ENCODE measurements at places on chromosomes 11 and 22. TPM values are rescaled to one million over a fixed set of nuclear protein-coding genes. Genes with fewer than 3 reads are reported as not detected.

The TAF6L gene
- 9.1 TPM for polyA plus RNA-seq

The POLR3H gene
- 22.6 TPM for polyA plus RNA-seq

The NUMA1 gene
- polyA plus RNA-seq, result 19.4 TPM

The BAD gene
- 47.7 TPM for polyA plus RNA-seq

The GALNT18 gene
- polyA plus RNA-seq, result not detected

The NLRP6 gene
- polyA plus RNA-seq, result 2.4 TPM

The TMEM121B gene
- not detected for polyA plus RNA-seq

The CNGA4 gene
- polyA plus RNA-seq, result 0.32 TPM

The KCTD21 gene
- 1.2 TPM for polyA plus RNA-seq

The GNG3 gene
- polyA plus RNA-seq, result 5.3 TPM

Data from naive B cell (primary cell).